CD4-positive, alpha-beta T cell treated with Interleukin-1 beta for 1 hour (primary cell): ENCODE measurements at places on chromosomes 2 and 18.

GRCh38 chr18:9322744-9323143 lies 11.8 kb upstream of the TWSG1 start:
- DNase-seq = no peak

DNA sequence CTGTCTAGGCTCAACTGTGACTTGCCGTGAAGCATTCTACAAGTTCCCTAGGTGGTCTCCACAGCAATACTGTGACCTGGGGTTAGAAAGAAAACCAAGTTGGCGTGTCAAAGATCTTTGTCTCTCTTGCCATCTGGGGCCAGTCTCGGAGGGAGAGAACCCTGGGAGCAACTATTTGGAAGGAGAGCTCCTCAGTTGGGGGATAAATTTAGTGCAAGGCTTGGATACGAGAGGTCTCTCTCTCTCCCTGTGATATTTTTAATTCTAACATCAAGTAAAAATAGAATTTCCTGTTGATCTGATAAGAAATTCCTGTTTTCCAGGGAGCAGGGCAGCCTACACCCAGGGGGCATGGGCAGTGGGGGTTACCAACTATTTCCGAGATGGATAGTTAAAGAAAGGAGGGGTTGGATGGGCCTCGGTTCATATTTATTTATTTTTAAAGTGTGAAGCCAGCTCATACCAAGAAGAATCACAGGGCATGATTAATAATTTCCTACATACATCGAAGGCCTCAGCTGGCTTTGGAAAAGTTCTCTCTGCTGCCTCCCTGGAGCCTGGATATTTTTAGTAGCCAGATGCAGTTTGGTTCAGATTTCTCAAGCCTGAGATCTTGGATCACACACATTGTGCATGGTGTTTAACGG lies 62.8 kb downstream of the EHD3 start:
- DNase-seq = no peak

GRCh38 chr2:48715042-48715899 lies 40.3 kb downstream of the LHCGR start:
- no peak for DNase-seq

DNA sequence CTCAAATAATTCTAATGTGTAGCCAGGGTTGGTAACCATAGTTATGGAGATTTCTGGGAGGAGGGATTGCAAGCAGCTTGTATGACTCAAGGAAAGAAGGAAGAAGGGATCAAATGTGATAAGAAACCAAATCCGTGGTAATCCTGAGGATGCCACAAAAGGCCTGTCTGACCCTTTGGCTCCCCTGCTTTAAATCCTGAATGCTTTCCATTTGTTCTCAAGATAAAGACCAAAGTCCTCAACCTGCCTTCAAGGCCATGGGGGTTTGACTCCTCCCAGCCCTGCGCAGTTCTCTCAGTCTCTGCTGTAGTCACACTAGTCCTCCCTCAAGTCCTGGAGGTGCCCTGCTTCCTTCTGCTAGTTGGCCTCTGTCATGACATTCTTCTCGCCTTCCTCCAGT lies 74.0 kb downstream of the SUMO1 start:
- no peak for DNase-seq

DNA sequence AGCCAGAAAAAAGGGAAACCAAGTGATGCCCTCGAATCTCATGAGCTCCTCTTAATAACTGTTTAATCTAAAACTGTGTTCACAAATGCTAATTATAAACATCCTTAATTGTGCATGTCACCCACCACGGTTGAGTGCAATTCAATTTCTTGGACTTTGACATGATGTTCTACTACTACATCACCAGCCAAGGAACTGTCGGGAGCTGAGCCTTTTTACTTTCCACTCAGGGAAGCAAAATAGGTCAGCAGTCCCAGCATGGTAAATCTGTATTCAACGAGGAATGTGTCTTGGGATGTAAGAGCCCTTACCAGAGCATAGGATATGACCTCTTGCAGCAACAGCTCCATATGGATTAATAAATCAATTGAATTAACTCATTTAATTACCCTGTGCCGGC lies 20.8 kb upstream of the REG3G start:
- DNase-seq = no peak

DNA sequence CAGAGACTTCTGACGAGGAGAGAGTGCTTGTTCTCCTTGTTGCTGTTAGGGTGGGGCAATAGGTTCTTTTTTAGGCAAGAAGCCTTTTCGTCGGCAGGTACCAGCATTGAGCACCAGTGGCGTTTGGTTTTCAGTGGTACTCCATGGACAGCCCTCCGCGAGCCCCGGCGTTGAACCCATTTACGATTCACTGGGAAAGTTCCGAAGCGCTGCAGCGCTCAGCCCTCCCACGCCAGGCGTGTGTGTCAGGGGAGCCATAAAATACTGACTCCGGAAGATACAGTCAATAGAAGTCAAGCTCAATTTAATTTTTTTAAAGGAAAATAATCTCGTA lies 494 bp upstream of the ROCK1 start:
- DNase-seq = no peak

DNA sequence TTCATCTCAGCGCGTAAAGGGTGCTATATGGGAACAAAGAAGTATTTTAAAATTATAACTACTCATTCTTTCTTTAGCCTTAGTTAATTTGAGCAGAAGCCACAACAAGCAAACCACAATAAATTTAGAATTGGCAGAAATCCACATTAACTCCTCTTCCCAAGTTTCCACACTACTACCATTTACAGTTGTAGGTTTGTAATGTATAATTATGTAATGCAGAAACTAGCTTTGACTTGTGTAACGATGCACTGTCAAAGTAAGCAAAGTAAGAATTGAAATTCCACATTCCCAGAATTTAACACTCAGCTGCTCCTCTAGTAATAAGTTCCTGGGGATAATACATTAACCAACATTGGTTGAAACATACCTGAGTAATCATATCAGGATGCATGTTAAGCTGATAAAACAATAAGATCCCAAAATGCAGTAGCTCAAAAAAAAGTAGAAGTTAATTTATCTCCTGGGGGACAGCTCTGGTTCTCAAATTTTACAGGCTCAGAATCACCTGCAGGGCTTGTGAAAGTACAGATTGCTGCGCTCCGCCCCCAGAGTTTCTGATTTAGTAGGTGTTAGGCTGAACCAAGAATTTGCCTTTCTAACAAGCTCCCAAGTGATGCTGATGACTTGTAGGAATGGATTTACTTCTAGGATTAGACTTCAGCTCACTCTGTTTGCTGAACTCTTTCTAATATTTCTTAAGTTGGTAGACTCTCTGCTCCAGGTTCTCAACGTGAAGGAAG lies 9.9 kb downstream of the GRP start:
- no peak for DNase-seq

GRCh38 chr18:62126737-62127136 lies 60.1 kb downstream of the PIGN start:
- DNase-seq = no peak

- DNase-seq = no peak
These were observed 59.8 kb downstream of the BCL2 start for GRCh38 chr18:63259567-63260379.

DNA sequence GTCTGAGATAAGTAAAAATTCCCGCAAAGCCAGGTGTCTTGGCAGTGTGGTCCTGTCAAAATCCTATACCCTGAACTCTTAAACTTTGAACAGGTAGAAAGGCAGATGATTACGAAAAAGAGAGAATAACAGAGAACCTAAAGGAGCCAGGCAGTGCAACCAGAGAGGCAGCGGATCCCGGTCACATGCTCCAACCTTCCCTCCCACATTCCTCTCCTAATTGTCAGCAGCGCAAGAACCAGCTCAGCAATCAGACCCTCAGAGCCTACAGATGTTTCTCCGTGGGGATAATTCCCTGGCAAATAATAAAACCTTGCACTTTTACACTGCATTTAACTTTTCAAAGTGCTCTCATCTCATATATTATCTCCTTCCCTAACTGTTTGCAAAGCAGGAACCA lies 124.8 kb downstream of the EPHA4 start:
- no peak for DNase-seq

- DNase-seq = no peak
These were observed 73.8 kb downstream of the TRABD2A start for GRCh38 chr2:84807063-84807485.

GRCh38 chr2:229591611-229592010 lies 122.7 kb downstream of the DNER start:
- DNase-seq = no peak

DNA sequence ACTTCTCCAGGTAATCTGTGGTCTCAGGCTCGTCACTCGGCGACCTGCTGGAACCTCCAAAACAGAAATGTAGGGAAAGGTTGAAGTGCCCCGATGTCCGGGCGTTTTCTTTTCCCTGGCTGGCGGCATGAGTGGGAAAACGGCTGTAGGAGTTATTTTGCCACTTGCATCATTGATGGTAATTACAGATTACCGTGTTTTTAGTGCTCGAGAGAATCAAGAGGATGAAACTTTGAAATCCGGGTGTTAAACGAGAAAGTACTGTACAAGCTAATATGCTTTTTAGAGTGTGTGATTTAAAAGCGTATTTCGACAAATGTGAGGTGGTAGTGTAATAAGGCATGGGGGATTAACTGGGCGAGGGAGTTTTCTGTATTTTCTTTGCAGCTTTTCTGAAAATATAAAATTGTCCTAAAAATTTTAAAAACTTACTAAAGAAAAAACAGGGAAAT lies 819 bp downstream of the GRHL1 start:
- no peak for DNase-seq

DNA sequence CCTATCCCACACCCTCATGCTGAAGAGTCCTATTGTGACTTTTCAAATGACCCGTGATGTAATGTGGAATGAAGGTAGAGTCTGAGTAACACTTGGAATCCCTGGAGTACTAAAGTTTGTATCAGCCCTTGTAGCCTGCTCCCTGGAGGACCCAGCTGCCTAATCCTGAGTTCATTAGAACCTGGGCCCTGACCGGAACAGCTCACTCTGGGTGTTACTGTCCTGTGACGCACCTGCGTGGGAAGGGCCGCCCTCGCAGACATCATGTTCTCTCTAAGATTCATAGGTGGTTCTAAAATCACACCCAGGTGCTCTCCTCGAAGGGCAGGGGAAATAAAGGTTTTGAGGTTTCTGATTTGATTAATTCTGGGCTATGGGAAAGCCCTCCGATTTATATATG lies 62.3 kb downstream of the NCK2 start:
- no peak for DNase-seq

- DNase-seq = no peak
These were observed 61.9 kb upstream of the IL1R1 start for GRCh38 chr2:102080451-102081242.

- no peak for DNase-seq
These were observed 680 bp upstream of the FHOD3 start for GRCh38 chr18:36296650-36297416.

- DNase-seq = no peak
These were observed 58.3 kb downstream of the BCL11A start for GRCh38 chr2:60495041-60495625.

GRCh38 chr2:241148239-241148638 lies 1.0 kb downstream of the PASK start:
- no peak for DNase-seq

- DNase-seq = no peak
These were observed 31.2 kb upstream of the ALKAL2 start for GRCh38 chr2:319059-319600.

DNA sequence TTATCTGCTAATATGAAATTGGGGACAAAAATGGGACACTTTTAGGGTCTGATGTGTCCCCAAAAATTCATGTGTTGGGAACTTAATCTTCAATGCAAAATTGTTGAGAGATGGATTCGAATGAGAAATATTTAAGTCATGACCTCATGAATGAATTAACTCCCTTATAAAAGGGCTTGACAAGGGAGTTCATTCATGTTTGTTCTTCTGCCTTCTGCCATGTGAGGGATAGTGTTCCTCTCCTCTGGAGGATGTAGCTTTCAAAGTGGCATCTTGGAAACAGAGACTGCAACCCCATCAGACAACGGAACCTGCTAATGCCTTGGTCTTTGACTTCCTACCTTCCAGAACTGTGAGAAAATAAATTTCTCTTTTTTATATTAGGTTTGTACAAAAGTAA lies 89.2 kb upstream of the LINC00305 start:
- no peak for DNase-seq

GRCh38 chr2:104857262-104858005 lies 3.5 kb downstream of the POU3F3 start:
- DNase-seq = no peak

DNA sequence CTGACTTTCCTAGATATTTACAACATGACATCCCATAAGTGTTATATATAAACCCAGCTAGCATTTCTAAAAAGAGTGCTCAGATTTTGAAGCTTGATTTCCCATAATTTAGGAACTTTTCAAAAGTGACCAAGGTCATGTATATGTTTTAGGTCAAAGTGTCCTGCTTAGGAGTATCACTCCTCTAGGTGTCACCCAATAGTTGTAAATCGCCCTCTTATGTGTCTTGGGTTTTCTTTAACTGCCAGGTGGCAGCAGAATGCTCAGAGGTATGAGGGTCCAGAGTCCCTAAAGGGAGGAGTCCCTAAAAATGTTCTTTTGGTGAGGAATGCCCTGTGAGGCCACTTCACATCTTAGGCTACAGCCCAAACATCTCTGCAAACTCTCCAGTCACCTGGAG lies 358.3 kb downstream of the CELF4 start:
- DNase-seq = no peak

- DNase-seq = no peak
These were observed 136.6 kb upstream of the ZC3H15 start for GRCh38 chr2:186349508-186349907.

DNA sequence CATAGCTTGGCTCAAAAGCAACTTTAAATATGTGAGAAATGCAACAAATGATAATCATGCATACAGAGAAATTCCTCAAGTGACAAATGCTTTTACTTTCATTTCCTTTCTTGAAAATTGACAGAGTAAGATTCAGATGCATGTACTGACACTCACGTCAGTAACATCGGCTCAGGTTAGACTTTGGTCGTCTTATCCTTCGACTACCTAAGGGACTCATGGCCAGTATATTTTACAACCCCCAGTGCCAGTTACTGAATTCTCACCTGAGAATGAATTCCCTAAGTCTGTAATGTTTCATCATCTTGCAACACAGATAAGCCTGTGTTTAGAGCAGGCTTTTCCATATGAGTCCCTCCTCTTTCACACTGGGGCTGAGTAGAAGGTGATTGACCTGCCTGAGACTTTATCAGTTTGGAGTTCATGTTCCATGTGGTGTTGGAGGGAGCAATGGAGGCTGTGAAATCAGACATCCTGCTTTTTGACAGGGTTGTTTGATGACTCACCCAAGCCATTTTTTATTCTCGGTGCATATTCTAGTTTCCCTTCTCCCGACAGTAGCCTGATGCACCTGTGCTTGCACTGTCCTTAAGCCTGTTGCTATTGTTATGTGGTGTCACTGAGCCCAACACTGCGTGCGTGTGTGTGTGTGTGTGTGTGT lies 30.5 kb upstream of the ATP8B1 start:
- no peak for DNase-seq

- DNase-seq = no peak
These were observed 212.8 kb downstream of the CDCA7 start for GRCh38 chr2:173567493-173567892.
